Renal pelvis (tissue), 12 donors: ENCODE measurements at places on chromosomes 12 and 14. TPM values are rescaled to one million over a fixed set of nuclear protein-coding genes. Genes with fewer than 3 reads are reported as not detected.

DNA sequence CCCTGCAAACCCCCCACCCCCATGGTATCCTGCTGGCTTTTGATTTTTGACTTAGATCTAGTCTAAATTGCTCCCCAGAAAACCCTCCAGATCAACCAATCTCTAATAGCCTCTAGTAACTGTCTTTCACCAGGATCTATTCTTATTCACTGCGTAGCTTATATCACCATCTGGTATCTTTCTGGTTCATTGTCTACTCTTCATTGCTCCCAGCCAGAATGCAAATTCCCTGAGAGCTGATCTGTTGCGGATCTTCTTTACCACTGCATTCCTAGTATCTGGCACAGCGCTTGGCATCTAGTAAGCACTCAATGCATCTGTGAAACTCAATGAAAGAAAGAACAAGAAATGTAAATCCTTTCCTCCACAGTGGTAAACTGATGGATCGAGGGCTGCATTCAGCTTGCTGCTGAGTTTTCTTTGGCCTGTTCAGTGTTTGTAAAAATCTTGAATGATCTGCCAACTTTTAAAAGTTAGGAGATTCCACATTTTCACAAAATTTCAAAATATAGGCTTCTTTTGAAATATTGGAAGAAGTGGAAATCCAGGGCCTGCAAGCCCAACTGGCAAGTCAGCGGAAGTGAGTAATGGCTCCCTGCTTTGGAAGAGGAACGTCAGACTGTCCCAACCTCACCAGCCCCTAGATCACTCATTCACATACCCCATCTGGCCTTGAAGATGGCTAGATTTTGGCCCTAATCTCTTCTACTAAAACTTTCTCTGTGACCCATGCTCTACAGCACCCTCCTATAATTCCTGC, 274.2 kb downstream of the SSPN start:
- DNase-seq: no peak

- no peak for DNase-seq
Observed at GRCh38 chr14:68506645-68507419, 286.0 kb downstream of the ZFP36L1 start.

GRCh38 chr12:46667551-46667950, 158.2 kb downstream of the SLC38A4 start:
- no peak for DNase-seq

GRCh38 chr14:36346052-36346451, 25.6 kb upstream of the MBIP start:
- no peak for DNase-seq

- no peak for DNase-seq
Observed at GRCh38 chr12:14931791-14932560, 6.4 kb downstream of the ERP27 start.

The KRT7 gene
- 64.3 TPM for polyA plus RNA-seq

The LMNTD1 gene
- not detected for polyA plus RNA-seq
